ENCODE measurements at places on chromosomes 2 and 18.

- DNase-seq: no peak
Observed at GRCh38 chr2:39849064-39849463, 70.0 kb upstream of the THUMPD2 start.

- DNase-seq: no peak
Observed at GRCh38 chr18:63164396-63164795, 155.2 kb downstream of the BCL2 start.

DNA sequence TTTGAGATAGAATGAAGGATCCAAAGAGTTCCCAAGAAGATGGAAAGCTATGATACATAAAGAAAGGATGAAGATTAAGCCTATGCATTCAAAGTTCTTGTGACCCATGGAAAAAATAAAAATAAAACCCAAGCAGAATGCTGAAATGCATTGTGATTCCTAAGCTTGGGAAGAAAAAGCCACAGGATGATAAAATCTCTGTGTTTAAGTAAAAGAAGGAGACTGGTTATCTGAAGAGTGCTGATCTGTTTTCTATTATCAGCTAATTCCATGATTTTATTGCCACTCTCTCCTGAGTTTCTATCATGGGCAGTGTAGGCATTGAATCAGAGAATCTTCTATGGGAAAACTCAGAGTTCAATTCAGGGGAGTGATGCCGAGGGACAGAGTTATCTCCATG is 103.1 kb upstream of the LTBP1 start:
- no peak for DNase-seq

DNA sequence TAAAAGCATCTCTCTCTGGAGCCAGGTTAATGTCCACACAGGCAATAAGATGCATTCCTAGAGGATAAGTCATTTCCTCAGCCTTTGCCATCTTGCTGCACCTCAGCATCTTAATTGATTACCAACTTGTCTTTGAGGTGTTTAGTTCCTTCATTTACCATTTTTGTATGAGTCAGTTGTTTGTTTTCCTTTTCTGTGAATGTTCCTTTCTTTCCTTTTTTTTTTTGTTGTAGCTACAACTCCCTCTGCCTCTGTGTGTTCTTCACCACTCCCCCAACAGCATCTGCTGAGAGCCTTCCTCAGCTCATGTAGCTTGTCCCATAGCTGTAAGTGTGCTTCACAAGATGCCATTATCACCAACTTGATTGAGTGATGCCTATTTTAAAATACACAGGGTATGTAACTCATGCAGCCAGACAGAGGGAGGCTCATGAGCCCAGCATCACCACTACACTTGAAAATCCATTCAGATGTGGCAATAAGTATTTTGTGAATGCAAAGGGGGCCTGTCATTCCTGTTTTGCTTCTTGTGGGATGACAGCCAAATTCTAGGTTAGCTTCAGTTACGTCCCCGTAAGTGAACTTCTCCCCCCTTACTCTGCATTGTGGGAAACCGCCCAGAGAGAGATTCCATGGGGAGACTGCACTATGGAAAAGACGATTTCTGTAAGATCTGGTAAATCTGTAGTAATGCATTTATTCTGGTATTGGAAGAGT is 315.9 kb upstream of the ZEB2 start:
- no peak for DNase-seq

DNA sequence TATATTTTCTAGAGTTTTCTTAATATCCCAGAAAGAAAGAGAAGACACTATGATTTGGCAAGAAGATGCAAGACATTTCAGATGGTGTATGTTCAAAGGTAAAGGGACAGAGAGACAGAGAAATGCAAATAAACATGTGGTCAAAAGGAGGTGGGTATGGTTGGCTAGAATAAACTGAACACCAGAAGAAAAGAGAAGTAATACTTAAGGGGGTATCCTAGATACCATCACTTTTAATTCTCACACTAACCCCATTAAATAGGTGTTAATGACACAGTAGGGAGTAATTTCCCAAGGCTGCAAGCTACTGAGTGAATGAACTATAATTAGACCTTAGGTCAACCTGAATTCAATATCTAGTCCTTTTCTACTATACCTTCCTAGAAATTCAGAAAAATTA is 111.2 kb upstream of the CD226 start:
- DNase-seq: no peak

DNA sequence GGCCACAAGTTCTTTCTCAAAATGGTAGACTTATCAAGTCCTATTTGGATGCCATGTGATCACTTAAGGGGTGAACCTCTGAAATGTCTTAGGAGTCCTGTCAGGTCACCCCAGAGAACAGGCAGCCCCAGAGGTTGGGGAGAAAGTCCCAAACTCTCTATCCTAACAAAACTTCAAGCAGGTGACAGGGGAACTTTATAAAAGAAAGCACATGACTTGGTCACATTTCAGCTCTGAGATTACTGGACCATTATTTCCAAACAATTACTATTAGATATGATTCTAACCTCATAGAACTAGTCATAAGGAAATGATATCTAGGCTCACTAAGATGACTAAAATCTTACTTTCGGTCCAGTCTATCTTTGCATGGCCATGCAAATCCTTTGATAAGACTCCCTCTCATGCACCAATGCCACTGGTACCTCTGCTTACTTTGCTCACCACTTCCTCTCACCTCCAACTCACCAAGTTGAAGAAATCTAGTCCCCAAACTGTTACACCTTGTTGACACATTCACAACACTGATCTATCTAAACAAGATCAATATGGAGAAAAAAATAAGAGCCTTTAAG is 107.0 kb downstream of the GALNT14 start:
- DNase-seq: no peak

- DNase-seq: no peak
Observed at GRCh38 chr2:66323406-66323805, 111.5 kb upstream of the MEIS1 start.

GRCh38 chr18:62318228-62319180 is 6.6 kb upstream of the TNFRSF11A start:
- no peak for DNase-seq

GRCh38 chr2:239945751-239946561 is 79.2 kb downstream of the NDUFA10 start:
- DNase-seq: no peak

All from naive thymus-derived CD8-positive, alpha-beta T cell (primary cell).